ENCODE measurements at places on chromosomes 2 and 18.

DNA sequence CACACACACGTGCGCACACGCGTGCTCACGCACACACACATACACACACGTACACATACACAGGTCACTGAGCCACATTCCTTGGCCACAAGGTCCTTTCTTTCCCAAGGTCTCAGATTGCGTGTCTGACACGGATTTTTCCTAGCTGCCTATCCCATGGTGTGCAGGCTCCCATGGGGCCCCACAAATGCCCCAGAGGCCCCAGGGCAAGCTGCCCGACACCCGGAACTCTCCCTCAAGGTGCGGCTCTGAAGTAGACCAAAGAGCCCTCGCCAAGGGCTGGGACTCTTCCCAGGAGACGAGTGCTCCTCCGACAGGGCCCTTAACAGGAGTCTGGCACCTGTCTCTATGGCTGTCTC lies 46.7 kb downstream of the SDC1 start:
- no peak for DNase-seq

DNA sequence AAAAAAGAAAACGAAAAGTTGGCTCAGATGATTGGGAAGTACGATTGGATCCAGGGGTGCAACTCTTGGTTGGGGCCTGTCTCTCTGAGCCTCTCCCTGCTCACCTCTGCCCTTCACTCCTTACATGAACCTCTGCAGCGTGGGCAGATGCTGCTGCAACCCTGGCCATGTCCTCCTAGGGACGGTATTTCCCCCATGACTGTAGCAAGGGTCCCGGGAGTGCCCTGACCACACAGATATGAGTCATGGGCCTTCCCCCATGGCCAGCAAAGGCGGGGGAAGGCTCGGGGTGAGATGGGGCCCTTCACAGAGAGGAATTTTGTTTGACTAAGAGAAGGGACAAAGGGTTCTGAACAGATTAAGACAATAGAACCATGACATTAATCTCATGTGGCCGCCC lies 129.0 kb downstream of the NCK2 start:
- no peak for DNase-seq

DNA sequence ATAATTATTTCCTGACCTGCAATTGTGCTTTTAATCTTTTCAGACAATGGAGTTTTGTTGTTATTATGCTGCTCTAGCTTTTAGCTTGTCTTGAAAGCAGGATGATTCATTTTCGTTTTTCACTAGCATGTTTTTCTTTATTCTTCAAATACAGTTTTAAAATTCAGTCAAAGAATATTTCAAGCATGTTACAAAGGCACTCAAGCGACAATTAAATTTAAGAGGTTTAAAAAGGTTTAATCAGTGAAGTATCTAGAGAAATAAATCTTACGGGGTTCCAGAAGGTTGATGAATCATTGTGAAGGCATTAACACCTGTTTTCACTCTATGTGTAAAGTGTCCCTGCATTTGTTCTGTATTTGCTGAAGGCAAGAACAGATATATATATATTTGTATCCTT lies 390.7 kb upstream of the TMEFF2 start:
- DNase-seq = no peak

- DNase-seq = no peak
These were observed 255.1 kb upstream of the THSD7B start for GRCh38 chr2:136510244-136510643.

DNA sequence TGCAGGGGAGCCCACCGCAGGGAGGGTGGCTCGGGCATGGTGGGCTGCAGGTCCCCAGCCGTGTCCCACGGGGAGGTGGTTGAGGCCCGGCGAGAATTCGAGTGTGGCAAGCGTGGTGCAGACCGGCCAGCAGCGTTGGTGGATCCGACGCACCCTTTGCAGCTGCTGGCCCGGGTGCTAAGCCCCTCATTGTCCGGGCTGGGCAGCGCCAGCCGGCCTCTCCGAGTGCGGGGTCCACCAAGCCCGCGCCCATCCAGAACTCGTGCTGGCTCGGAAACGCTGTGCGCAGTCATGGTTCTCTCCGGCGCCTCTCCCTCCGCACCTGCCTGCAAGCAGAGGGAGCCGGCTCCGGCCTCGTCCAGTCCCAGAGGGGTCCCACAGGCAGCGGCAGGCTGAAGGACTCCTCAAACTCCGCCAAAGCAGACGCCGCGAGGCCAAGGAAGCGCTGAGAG lies 177.0 kb upstream of the SLC35G4 start:
- DNase-seq = no peak

- no peak for DNase-seq
These were observed 64.4 kb downstream of the INPP5D start for GRCh38 chr2:233124421-233125080.

- DNase-seq = peak; percentile 25
These were observed 57.4 kb upstream of the EPAS1 start for GRCh38 chr2:46239847-46240181.
